ENCODE measurements at places on chromosomes 3 and 15.

DNA sequence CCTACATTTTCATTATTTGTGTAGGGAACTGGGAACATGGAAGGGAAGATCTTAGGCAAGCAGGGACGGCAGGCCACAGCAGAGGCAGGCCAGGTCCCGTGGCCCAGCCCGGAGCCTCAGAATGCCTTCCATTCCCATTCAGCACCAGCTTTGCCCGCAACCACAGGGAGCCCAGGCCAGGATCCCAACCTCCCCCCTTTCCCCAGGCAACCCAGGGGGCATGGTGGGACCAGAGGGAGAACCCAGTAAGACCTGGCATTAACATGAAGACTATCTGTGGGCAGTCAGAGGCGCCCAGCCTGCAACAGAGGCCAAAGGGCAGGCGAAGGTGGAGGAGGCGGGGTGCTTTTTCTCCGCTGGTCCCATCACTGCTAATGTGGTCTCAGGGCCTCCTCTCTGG is 135.6 kb downstream of the TPRA1 start:
- DNase-seq = no peak

- DNase-seq = peak; percentile 13
Observed at GRCh38 chr3:100245136-100245535, 15.7 kb upstream of the TBC1D23 start.

- no peak for DNase-seq
Observed at GRCh38 chr15:53446376-53446775, 313.1 kb downstream of the WDR72 start.

GRCh38 chr15:55320963-55321362 is 1.9 kb downstream of the PIGB start:
- no peak for DNase-seq

- no peak for DNase-seq
Observed at GRCh38 chr3:121943431-121943830, 49.2 kb downstream of the SLC15A2 start.

- DNase-seq = no peak
Observed at GRCh38 chr3:146072061-146072460, 88.9 kb downstream of the PLOD2 start.

DNA sequence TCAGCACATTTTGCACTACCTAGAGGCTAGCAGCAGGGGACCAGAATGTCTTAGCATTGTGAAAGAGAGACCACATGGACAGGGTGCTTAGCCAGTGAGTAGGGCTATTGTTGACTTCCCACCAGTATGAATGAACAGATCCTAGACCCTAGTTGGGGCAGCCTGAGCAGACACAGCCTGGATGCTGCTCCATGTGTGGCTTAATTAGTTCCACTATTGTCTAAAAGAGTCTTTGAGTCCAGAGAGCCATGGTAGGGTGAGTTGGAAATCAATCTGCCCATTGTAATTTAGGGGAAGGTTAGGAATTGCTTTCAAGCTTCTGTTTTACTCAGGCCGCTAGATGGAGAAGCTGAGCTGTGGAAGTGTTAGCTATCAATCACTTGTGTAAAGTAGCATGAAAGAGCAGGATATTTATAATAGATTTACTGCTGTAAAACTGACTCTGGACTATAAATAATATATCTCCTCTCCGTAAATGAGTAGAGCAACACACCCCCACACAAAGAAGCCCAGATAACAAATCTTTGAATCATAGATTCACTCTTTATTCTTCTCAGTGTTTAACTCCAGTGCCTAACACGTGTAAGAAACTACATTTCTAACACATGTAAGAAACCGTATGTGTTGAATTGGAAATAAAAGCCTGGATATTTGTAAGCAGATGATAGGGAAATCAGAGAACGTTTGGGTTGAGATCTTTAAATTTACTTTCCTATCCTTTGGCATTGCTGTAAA is 4.1 kb upstream of the GCSAM start:
- DNase-seq = peak; percentile 51

DNA sequence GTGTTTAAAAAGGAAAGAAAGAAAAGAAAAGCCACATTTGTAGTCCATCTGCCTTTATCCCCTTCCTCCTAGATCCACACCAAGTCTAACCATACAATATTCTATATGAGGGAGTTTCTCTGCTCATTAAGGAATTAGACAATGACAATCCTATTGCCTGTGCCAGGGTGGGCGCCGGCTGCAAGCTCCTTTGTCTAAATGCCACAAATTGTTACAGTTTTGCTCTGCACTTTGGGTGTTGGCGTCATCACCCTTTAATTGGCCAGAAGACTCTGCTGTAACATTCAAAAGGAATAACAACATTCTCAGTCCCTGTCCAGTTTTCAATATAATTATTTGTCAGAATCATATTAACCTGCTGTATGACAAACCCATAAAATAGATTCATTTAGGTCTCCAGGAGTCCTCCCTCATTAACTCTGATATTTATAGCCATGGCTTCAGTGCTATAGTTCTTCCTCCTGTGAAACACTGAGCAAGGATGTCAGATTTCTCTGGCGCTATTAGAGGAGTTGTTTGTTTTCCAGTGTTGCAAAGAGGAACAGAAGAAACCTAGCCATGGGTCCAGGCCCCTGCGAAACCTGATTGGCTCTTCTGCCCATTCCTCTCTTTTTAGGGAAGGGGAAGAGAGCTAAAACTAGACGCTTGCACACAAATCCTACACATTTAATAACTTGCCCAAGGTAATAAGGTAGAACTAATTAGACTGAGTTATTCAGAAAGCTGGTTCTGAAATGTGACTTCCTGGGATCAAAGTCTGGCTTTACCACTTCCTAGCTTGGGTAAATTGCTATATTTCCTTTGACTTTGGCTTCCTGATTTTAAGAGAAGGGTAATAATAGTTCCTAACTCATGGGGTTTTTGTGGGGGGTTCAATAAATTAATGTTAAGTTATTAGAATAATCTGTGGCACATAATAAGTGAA is 112.4 kb downstream of the CD47 start:
- no peak for DNase-seq

- DNase-seq = peak; percentile 83
Observed at GRCh38 chr3:187740421-187741399, 4.6 kb downstream of the BCL6 start.

GRCh38 chr3:196708467-196708866 is 3.6 kb downstream of the CEP19 start:
- peak; percentile 12 for DNase-seq

DNA sequence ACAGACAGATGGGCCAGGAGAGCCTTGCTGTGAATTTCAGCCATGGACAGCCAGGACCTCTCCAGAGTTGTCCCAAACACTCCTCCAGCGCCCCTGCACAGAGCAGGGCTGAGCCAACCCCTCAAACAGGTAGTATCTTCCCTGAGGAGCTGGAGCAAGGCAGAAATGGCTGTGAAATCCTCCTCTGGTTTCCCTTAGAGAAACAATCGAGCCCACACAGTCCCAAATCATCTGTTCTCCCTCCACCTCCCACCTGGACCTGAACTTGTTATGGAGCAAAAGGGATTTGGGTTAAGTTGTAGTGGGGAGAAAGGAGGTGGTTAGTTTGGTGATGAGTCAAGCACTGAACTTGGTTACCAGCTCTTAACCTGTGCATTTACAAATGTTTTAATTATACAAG is 205.7 kb upstream of the BHLHE40 start:
- DNase-seq = no peak

- DNase-seq = no peak
Observed at GRCh38 chr3:143301031-143301901, 181.7 kb downstream of the CHST2 start.

GRCh38 chr15:75170711-75171341 is 30.9 kb upstream of the C15orf39 start:
- DNase-seq = no peak

GRCh38 chr15:90029024-90029423 is 27.9 kb downstream of the ZNF710 start:
- no peak for DNase-seq

DNA sequence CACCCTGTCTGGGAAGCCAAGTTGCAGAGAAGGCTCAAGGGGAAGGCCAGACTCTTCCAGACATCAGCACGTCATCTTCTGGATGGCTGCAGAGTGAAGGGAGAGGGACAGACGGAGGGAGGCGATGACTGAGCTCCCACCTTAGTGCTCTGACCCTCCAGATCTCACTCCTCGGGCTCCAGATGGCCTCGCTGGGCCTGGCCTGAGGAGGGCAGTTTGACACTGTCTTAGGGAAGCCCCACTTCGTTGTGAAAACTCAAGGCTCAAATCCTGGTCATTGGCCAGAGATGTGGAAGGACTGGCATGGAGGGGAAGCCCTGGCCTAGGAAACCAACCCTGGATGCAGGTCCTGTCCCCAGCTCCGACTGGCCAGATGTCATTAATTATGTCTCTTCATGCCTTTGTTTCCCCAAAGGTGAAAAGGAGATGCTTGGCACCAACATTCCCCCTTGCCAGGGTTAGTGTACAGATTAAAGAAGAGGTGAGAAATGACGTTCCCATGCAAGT is 70.4 kb downstream of the ADCY5 start:
- DNase-seq = no peak

DNA sequence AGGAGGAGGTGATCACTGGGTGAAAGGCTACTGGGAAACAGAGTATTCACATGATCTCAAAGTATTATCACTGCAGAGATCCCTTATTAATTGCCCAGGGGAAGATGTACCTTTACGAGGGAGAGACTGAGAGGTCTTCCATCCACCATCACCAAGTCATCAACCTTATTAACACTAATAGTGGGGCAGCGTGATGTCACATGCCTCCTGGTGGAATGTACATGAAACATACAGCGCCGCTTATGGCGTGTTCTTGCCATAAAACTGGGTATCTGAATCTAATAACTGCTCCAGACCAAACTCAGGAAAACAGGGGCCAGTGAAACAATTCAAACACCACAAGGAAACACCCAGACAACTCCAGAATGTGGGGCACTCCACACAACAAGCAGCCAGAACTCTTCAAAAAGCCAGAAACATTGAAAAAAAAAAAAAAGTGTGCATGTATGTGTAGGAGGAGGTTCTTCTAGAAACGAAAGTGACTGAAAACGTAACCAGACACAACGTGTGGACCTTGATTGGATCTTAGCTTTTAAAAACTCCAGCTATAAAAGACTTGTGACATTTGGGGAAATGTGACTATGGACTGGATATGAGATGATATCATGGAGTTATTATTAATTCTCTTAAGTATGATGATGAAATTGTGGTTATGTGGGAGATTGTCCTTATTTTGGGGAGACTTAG is 4.6 kb downstream of the STIMATE start:
- peak; percentile 41 for DNase-seq

DNA sequence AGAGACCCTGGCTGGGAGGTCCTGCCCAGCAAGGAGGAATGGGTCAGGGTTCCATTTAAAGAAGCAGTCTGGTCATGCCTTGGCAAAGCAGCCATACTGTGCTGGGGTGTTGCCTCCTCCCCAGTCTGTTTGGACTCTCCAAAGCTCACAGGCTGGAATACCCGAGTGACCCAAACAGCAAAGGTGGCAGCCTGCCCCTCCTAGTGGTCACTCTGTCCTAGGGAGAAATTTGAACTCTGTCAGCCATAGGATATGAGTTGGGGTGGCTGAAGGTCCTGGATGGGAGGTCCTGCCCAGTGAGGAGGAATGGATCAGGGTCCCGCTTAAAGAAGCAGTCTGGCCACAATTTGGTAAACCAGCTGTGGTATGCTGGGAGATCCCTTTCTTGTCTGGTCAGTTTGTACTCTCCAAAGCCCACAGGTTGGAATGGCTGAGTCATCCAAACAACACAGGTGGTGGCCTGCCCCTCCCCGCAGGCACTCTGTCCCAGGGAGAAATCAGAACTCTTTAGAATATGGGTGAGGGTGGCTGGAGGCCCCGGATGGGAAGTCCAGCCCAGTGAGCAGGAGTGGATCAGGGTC is 45.0 kb downstream of the CCR1 start:
- DNase-seq = no peak

DNA sequence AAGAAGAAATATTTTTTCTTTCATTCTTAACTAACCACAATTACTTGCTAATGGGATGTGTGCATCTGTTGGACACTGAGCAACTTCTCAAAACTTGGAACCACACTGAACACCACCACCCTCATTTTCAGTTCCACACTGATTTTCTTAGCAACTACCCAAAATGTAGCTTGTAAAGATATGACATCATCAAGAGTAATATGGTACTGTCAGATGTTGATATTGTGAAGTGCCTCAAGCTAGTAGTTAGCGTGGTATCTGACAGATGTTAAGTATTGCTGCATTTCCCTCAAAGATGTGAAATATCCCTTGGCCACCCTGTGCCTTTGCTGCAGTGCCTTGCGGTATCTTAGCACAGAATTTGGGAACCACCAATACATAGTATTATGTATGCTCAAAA is 9.3 kb downstream of the RFTN1 start:
- no peak for DNase-seq

DNA sequence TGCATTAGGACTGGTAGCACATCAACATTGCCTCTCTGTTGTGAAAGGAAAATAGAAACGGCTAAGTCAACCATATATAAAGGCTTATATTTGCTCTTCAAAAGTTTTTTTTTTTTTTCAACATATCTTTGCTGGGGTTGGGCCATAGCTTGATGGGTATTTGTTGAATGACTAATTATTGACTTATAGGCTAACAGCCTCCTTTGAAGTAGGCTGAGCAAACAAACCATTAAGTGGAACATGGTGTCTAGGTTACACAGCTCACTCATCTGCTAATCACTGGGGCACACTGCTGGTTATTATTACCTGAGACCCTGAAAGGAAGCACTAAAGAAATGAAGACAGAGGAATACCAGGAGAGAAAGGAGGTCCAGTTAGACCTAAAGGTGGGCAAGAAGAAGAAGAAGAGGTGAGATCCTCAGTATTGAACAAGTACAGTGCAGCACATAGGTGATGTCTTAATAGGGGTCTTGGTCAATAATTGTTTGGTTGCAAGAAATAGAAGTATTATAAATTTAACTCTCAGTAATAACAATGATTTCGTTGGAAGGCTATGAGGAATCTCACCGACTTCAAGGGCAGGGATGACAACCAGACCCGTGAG is 139.4 kb downstream of the RPLP1 start:
- no peak for DNase-seq

Data from iris pigment epithelial cell (primary cell).